Activated T-cell treated with anti-CD3 and anti-CD28 coated beads, Interleukin-2, amount 50 U/mL, for 4 hours (primary cell): ENCODE measurements at places on chromosomes 1 and 21.

GRCh38 chr1:232648316-232648715 lies 18.4 kb upstream of the SIPA1L2 start:
- no peak for DNase-seq

- no peak for DNase-seq
These were observed 162.7 kb downstream of the PIGK start for GRCh38 chr1:77056525-77056924.

DNA sequence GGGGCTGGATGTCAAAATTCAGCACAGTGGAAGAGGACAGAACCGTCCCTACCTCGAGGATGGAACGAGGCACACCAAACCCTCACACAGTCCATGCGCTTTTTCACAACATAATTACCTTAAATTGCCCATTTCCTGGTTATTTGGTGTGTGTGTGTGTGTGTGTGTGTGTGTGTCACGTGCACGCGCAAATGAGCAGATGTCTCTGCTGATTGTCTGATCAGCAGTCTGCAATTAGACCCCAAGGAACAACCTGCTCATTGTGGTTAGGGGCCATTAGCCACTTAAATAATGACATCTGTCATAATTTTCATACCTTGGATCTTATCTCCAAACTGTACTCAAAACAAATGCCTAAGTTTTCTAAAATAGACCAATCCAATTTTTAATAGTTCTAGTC lies 23.2 kb downstream of the AVPR1B start:
- no peak for DNase-seq

GRCh38 chr1:41650028-41650880 lies 165.8 kb upstream of the EDN2 start:
- peak; percentile 36 for DNase-seq

DNA sequence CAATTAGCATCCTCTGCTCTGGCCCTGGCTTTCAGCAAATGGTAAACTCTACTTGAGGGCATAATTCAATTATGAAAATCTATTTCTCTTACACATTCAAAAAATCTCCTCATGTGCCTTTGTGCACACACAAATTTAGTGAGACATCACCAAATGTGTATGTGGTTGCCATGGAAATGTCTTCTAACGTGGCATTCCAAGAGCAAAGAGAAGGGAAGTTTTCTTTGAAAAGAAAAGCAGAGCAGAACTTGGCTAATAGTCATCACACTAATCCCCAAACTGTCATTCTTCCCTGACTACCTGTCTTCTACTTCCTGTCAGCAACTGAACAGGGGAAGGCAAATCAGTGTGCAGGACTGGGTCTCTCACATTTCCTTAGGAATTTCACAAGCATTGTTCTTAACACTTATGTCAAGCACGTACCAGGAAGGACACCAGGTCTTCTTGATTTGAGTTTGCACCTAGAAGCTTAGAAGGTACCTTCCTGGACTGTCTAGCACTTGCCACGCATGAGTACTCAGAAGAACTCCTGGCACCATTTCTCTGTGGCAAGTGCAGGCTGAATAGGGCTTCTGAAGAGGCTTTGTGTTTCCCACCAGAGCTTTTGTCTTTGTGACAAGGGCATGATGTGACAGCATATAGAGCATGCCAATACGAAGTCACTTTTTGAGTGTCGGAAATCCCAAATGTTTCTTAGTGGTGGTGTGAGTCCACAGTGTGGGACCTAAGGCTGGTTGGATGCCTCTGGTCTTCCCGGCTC lies 32.3 kb downstream of the MAN1C1 start:
- no peak for DNase-seq

GRCh38 chr1:80021891-80022290 lies 1015.4 kb upstream of the ADGRL4 start:
- DNase-seq = no peak

DNA sequence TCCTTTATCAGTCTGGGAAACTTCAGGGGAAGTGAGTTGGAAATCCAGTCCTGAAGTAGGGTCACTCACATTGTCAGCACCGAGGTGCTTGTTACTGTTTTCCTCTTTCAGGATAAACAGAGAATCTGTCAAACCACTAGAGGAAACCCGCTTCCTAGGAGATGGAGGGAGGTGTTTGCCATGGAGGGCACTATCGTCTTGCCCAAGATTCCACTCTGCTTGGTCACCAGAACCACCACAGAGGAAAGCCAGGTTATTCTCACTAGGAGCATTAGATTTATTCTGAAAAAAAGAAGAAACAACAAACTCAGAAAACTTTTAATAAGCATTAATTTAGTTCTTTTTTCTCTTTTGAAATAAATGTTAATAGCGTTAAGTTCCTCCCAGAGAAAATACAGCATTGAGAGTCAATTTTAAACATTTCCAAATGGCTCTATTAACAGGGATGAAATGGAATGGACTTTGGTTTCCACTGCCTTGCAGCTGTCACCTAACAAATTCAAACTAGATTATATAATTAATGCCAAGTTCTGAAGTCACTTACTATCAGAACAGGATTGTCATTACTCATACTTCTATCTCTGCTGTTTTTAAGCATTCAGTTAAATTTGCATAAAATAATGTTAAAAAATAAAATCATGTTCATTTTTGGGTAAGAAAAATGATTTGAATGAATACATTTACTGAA lies 242.8 kb downstream of the CRB1 start:
- DNase-seq = no peak

GRCh38 chr1:31862071-31862470 lies 46.2 kb upstream of the SPOCD1 start:
- no peak for DNase-seq
